ENCODE measurements at places on chromosomes 13 and 19.

GRCh38 chr19:45508417-45508860 is 1.2 kb downstream of the VASP start:
- DNase-seq, result no peak

- no peak for DNase-seq
Measured at GRCh38 chr13:113397608-113398425, 33.9 kb upstream of the GRTP1 start.

GRCh38 chr19:48510421-48511268 is 990 bp downstream of the LMTK3 start:
- peak; percentile 56 for DNase-seq

- peak; percentile 15 for DNase-seq
Measured at GRCh38 chr19:2648528-2648937, 54.0 kb downstream of the GNG7 start.

DNA sequence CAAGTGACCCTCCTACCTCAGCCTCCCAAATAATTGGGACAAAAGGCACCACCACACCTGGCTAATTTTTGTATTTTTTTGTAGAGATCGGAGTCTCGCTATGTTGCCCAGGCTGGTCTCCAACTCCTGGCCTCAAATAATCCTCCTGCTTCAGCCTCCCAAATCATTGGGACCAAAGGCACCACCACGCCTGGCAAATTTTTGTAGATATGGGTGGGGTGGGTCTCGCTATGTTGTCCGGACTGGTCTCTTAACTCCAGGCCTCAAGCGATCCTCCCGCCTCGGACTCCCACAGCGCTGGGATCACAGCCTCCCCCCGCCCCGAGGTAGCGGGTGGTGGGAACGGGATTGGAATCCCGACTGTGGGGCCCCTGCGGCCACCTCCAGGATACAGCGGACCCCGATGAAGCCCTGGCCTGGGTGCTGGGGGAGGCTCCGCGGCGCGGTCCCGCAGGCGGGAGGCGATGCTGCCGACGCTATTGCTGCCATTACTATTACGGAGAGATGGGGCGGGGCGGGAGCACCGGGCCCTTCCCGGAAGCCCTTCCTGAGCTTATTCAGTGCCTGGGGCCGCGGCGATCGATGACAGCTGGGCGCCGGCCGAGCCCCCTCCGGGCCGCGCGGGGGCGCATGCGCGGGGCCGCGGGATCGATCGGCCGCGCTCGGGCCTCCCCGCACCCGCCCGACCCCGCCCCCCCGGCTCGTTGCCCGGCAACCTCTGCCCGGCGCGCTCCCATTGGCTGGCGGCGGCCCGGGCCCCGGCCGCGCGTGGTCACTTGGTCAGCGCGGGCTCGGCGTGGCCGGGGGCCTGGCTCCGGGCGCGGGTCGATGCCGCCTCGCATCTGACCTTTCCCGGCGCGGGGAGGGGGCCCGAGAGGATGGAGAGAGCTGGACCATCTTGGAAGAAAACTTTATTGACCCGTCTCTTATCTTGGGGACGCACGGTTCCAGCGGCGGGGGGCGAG is 27.9 kb upstream of the ONECUT3 start:
- DNase-seq, result no peak

DNA sequence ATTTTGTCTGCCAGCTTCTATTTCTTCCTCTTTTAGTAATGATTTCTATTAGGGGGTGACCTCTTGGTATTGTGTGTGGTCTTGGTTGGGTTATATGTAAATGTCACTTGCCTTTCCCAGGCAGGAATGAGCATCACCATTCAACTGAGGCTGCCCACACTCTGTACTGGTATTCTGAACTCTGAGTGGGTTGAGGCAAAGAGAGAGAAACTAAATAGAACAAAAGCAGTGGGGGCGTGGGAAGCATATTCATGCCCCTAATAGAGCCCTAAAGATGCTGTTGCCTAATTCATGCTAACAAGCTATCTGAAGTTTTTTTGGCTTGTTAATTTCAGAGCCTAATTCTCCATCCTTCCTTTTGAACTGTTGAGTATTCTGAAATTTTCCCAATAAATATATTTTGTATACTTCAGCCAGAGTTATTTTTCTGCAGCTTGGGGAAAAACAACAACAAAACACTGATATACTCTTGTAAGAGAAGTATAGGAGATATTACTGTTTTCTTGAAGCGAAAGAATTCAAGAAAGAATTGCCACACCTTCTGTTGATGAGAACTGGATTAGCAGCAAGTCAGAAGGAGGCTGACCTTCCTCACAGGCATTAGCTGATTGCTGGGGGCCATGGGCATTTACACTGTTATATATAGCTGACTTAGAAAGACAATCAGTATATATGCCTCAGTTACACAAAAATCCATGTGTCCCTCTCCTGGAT is 315.8 kb upstream of the KLF12 start:
- DNase-seq, result no peak

- no peak for DNase-seq
Measured at GRCh38 chr19:5298471-5298901, 42.1 kb downstream of the PTPRS start.

DNA sequence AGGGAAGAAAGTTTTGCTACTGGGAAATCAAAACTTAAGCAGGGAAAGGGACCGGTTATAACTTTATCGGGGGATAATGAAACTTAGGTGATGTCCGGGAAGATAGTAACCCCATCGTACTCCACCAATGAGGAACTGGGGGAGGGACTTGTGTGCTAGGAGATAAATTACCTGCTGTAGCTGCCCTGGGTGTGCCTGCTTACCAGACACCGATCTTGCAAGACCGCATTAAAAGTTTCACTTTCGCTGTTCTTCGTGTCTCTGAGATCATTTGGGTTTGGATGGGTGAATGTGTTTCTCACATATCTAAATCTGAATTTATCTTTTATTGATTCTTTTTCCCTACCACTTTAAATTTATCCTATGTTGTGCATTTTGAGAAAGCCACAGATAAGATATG is 381.4 kb downstream of the SLITRK6 start:
- no peak for DNase-seq

GRCh38 chr19:29630655-29631054 is 24.6 kb downstream of the POP4 start:
- DNase-seq, result no peak

DNA sequence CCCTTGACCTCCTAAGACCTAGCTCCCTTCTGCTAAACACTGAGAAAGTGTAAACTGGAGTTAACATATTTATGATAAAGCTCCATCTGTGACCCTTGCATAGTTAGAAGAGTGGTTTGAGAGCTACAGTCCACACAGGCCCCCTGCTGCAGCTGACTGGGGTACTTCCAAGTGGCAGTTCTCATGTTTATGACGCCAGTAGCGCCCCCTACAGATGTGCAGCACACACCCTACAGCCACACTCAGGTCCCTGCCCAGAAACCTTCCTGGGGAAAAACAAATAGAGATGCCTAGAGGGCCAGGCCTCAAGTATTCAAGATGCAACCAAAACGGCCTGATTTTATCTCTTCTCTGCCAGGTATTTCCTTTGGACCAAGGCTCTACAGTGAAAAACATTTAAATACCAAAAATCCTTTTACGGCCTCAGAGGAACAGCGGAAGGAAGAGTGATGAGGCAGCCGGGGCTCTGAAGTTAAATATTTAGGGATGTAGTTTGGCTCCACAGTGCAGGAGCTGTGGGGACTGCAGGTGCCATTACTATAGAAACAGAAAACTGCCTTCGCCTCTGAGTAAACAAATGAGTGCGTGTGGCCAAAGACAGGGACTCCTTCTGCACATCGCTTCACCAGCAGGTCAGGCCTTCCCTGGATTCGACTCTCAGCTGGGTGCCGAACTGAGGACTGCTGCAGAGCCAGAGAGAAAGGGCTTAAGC is 553.1 kb downstream of the EFNB2 start:
- no peak for DNase-seq

GRCh38 chr19:55013596-55013995 is 24.5 kb downstream of the GP6 start:
- no peak for DNase-seq

- DNase-seq, result peak; percentile 49
Measured at GRCh38 chr13:49606747-49607648, 21.3 kb upstream of the ARL11 start.

GRCh38 chr19:1170938-1171754 is 2.9 kb downstream of the SBNO2 start:
- DNase-seq, result no peak

DNA sequence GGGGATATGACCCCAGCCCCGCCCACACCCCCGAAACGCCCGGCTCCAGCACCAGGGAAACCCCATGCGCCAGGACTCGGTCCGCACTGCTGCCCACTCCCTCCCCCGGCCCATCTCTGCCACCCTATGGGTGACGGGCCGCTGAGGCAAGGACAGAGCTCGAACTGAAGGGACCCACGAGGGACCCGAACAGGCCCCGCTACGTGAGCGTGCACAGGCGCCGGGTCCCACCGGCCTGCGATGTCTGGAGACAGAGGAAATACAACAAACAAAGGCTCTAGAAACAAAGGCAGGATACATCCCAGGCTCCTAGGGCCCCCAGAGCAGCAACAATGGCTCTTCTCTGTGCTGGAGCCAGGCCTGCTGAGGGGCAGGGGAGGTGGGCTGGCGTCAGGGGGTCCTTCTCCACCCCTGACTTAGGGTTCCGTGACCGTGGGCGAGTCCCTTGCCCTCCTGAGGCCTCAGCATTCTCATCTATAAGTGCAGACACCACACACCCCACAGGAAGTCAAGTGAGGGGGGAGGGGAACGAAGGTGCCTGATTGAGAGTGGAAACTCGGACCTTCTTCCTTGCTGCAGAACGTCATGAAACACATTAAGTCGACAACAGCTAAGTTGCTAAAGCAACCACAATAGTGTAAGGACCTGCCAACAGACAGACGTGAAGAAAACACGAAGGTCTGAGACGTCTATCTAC is 3.1 kb downstream of the ABHD17A start:
- peak; percentile 66 for DNase-seq

DNA sequence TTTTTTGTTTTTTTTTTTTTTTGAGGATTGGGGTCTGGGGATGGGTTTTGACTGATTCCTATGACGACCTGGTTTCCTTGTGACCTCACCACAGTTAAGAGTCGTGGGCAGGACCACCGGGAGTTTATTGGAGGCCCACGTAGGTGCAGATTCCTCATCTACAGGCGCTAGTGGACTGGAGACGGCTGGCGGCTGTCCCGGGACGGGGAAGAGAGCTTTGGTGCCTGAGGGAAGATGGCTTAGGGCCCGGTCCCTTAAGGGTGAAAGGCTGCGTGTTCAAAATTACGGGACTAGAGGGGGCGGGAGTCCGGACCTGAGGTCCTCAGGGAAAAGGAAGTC is 682 bp upstream of the TEAD2 start:
- no peak for DNase-seq

DNA sequence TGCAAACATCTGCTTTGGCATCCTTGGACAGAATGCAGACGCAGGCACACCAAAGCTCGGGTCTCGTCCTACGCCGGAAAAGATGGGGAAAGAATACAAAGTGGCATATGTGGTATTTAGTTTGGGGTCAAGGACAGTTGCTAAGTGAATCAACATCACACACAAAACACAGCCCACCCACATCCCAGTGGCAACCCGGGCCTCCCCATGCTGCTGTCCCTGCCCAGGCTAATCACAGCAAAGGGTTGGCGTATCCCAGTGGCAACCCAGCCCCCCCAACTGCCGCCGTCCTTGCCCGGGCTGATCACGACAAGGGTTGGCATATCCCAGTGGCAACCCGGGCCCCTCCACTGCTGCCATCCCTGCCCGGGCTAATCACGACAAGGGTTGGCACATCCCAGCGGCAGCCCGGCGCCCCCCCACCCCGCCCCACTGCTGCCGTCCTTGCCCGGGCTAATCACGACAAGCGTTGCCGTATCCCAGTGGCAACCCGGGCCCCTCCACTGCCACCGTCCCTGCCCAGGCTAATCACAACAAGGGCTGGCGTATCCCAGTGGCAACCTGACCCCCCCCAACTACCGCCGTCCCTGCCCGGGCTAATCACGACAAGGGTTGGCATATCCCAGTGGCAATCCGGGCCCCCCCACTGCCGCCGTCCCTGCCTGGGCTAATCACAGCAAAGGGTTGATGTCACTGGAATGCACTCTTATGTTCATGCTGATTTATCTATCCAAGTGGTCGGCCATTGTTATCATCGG is 167.8 kb upstream of the SOX1 start:
- DNase-seq, result no peak

- DNase-seq, result no peak
Measured at GRCh38 chr19:2302319-2303210, 5.4 kb downstream of the LINGO3 start.

- no peak for DNase-seq
Measured at GRCh38 chr19:55651236-55651635, 3.2 kb downstream of the CCDC106 start.

DNA sequence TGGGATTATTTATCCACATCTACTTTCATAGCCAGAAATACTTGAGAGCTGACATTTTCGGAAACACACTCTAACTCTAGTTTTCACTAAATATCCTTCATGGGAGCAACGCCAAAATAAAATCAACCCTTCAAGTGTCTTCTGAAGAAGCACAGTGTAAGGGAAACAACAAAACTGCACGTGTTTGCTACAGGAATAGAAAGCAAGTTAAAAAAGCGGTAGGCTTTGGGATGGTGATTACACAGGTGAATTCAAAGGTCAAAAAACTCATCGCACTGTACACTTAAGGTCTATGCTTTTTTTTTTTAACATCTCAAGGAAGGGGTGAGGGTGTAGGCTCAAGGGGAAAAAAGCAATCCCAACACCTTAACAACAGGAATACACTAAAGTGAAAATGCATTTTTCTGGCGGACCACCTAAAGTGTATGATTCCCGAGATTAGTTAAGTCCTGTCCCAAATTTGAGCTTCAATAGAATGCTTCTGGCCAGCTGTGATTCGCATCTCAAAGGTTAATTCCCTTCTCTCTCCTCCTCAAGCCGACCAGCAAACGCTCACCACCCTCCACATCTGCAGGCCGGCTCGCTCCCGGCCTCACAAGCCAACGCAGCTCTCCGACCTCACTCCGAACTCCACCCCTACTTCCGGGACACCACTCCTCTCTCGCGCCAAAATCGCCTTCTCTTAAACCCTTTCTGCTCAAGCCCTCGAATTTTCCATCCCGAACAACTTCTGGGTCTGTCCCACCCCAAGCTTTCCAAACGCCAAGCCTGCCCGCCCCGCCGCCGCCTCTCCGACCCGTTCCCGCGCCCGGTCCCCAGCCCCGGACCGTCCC is 1.1 kb downstream of the ARGLU1 start:
- no peak for DNase-seq

DNA sequence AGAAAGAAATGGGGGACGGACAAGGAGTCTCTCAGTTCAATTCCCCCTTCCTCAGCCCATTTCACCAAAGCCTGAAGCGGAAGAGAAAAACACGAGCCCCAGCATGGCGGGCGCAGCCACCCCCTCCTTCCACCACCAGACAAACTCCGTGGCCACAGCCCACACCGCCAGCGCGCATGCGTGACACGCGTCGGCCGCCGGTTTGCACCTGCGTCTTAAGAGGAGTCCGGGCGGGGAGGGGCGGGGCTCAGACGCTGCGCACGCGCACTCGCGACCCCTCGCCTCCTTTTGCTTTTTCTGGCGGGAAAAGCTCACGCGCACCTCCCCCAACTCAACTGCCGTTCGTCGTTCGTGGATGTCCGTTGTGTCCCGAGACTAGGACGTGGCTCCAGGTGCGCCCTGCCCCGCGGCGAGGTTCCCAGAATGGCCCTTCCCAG is at the start of gene KASH5:
KASH5 (plus strand) TSS at position 314 of the 437 bp plus-strand sequence. CDS start 2,635 bp downstream, outside the sequence.
- peak; percentile 61 for DNase-seq

GRCh38 chr13:114012141-114012540 is 38.3 kb upstream of the C13orf46 start:
- no peak for DNase-seq

GRCh38 chr19:2034729-2035589 is 16.1 kb downstream of the MKNK2 start:
- no peak for DNase-seq

Data from stimulated activated CD4-positive, alpha-beta T cell treated with anti-CD3 and anti-CD28 coated beads, TNF-alpha, amount 100 ng/mL, for 1 hour (primary cell).